ENCODE measurements at places on chromosomes 5 and 9.

DNA sequence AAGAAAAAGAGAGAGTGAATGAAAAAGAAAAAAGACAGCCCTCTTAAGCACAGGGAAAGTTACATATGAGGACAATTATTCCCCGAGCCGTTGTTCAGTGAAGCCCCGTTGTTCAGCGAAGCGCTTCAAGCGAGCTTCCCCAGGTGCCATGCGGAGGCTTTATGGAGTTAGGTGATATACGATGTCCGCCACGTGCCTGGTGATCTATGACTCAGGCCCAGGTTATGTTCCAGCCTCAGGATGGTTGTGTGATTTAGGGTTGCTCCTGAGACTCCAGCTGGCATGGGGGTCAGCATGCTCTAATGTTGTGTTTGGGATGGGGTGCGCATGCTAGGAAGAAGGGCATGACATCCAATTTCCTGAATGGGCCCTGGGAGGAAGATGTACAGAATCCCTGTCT is 365.6 kb downstream of the CDK5RAP2 start:
- no peak for DNase-seq

DNA sequence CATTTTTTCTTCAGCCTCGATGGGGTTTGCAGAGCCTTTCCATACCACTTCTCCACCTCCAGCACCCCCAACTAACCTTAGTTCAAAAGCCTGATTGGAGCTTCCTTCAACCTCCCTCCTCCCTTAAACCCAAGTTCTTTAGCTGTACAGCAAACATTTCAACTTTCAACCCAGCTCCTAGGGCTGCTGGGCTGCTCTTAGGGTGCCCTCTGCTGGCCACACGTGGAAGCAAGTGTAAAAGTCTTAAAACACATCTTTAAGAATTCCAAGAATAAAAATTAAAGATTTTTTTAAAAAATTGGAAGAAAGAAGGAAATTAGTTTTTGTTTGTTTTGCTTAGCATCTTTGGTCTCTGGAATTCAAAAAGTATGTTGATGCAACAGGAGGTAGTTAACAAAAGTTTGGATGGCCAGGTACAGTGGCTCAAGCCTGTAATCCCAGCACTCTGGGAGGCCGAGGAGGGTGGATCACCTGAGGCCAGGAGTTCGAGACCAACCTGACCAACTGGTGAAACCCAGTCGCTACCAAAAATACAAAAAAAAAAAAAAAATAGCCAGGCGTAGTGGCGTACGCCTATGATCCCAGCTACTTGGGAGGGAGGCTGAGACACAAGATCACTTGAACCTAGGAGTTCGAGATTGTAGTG is 15.5 kb upstream of the HSD17B3 start:
- DNase-seq: peak; percentile 69

GRCh38 chr5:119405419-119405818 is 46.9 kb upstream of the HSD17B4 start:
- DNase-seq: no peak

GRCh38 chr5:141691286-141691866 is 9.3 kb upstream of the ARAP3 start:
- DNase-seq: peak; percentile 69

DNA sequence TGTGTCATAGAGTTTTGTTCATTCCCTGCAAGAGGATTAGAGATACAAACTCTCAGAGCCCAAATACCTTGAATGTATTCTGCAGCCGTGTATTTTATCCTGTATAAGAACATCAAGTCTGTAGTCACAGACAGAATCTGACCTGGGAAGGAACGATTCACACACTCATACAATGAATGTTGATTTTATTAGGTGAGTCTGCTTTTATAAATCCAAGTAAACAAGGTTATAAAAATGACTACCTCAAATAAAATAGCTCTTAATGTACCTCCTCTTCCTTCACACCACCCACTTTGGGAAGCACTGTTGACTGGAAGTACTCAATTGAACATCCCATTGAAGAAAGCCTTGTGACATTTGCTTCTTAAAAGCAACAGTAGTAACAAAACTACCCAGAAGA is 11.9 kb downstream of the SLC46A2 start:
- no peak for DNase-seq

DNA sequence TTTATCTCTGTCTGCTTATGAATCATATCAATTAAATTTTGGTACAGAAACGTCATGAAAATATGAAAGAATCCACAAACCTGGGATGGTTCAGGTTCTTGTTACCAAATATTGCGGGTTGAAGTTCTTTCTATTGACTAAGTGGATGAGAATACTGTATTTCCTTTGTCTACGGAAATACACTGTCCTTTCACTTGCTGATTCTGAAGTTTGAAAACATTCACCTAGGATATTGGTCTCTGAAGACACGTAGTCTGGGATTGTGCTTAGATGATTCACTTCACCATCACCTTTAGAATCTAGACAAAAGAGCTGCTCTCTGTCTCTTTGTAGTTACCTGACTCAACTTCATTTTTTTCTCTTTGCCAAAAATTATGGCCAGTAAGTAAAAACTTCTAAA is 222.4 kb downstream of the FBN2 start:
- DNase-seq: no peak

GRCh38 chr9:128275198-128276007 is at the start of gene GOLGA2:
Gene GOLGA2, minus strand, starts transcription at chr9:128276007. Its CDS starts 31 bp downstream, at chr9:128275976.
- peak; percentile 28 for DNase-seq

DNA sequence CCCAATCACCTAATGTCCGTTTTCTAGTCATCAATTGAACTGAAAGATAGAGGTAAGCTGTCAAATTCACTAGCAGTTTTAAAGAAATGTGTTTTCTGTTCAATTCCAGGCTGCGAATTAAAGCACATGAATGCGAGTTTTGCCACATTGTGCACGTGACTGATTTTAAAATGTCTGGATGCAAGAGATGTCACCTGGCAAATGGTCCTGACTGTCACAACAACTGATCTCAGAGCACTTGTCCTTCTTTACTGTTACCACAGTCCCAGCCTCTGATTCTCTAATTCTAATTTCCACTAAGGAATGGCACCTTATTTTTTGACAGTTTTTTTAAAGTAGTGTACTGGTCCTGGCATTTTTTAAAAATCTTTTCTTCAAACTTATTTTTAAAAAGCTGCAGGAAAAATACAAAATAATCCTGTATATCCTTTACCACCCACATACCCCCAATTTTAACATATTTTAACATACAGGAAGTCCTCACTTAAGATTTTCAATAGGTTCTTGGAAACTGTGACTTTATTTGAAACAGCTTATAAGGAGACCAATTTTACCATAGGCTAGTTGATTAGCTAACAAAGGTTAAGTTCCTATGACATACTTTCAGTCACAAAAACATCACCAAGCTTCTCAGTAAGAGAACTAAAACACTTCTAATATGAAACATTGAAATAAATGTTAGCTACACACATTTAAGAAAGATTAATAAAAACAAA is 1364.3 kb downstream of the EFNA5 start:
- no peak for DNase-seq

DNA sequence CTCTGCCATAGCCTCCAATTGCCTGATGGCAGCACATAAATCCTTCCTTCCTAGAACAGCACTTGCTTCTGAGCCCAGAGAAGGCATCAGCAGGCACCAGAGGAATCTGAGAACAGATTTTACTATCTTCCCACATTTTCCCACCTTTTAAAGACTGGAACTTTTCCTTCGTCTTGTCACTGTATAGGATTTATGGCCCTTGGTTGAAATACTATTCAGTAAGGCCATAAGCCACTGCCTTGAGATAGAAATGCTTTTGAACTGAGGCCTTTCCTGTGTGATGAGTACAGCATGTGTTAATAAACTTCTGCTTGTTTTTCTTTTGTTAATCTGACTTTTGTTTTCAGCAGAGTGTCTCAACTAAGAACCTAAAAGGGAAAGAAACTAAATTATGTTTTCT is 84.3 kb downstream of the MRPS27 start:
- no peak for DNase-seq

- no peak for DNase-seq
These were observed 45.6 kb upstream of the MYO10 start for GRCh38 chr5:16981700-16982099.

- DNase-seq: no peak
These were observed 48.7 kb downstream of the PCSK1 start for GRCh38 chr5:96384353-96384752.

DNA sequence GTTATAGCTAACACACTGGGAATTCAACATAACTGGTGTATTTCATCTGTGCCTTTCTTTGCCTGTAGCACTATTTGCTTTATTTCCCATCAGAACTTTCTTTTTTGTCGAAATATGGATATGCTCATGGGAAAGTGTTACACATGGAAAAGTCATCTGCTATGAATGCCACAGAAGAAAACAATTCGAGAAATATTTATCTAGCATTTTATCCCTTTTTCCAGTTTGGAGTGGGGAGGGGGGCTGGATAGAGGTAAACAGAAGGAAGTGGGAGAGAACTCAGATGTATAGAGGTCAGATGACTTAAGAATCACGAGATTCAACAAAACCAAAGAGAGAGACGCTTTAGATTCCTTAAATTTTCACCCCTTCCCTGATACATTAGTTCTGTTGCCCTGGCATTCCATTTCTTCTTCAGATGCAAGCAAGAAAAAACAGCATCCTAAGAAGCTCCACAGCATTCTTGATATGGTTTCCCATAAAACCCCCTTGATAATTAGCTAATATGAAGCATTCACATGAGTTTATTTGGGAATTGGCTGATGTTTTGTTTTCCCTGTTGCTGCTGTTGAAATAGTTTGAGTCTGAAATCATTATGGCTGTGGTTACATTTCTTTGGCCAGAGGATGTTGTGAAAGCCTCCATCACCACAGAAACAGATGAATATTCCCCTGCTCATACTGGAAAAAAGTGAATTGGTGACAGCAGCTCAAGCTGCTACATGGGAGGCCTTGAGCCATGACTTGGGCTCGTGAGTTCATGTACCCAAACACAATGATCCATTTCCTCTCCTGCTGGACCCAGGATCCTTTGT is 335.8 kb upstream of the DAB2 start:
- DNase-seq: peak; percentile 72

GRCh38 chr5:3827624-3828023 is 232.0 kb downstream of the IRX1 start:
- no peak for DNase-seq

- no peak for DNase-seq
These were observed 1564.4 kb downstream of the EFNA5 start for GRCh38 chr5:106106384-106106783.

GRCh38 chr5:91106842-91107511 is 276.1 kb downstream of the ARRDC3 start:
- DNase-seq: no peak

DNA sequence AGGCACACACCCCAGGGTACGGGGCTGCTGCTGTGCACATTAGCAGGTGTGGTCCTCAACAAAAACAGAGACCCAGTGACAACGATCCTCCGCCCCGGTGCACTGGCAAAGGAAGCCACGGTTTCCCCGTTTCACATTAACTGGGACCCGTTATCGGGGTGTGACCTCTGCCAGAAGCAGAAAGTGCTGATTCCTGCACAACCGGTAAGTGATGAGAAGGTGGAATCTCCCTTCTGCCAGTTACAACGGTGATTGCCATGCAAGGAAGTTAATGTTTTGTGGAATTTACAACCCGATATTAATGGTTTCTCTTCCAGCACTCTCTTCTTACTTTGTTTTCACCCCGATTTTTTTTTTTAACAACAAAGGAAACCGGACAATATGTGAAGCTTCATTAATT is 294.9 kb upstream of the IRX1 start:
- DNase-seq: no peak

DNA sequence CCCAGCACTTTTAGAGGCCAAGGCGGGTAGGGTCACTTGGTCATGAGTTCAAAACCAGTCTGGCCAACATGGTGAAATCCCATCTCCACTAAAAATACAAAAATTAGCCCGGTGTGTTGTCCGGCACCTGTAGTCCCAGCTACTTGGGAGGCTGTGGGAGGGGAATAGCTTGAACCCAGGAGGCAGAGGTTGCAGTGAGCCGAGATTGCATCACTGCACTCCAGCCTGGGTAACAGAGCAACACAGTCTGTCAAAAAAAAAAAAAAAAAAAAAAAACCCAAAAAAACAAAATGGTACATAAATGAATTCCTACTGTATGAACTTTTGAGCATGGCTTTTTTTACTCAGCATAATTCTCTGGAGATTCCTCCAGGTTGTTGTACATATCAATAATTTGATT is 37.6 kb upstream of the PCAT7 start:
- DNase-seq: no peak

GRCh38 chr5:75538211-75538610 is 26.5 kb downstream of the POLK start:
- no peak for DNase-seq

DNA sequence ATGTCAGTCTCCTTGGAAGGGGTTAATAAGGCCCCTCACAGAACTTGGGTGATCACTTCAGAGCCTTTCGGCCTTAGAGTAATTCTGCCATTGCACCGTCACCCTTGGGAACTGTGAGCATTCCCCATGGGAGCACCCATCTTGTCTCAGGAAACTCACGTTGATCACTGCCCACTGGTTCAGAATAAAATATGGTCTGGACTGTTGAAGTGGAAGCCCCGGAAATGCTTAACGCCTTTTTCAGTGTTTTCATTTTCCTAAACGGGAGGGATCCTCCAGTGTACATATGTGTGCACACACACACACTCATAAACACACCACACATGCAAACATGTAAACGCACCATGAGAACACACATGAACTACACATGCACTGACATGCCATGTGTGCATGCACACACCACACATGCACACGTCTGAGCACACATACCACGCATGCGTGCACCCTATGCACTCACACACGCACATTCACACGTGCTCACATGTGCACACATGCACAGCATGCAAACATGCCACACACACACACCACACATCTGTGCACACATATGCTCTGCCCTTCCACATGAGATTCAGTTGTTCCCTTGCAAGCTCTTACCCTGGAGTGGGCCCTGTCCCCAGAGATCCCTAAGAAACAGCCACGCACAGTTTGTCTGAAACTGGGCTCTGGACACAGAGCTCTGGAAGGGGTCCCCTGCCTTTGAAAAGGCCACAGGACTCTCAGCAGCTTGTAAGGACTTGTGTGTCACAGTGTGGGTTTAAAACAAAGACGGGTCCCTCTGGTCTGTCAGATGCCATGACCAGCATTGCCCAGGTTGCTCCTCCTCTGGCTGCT is 17.0 kb downstream of the MRPL36 start:
- DNase-seq: peak; percentile 48

- no peak for DNase-seq
These were observed 61.5 kb upstream of the RNU6ATAC start for GRCh38 chr9:134225816-134226215.

GRCh38 chr5:36854402-36855140 is 22.0 kb upstream of the NIPBL start:
- no peak for DNase-seq

GRCh38 chr9:98438666-98439065 is 183.2 kb upstream of the TBC1D2 start:
- DNase-seq: no peak

GRCh38 chr5:75566710-75567309 is 44.4 kb upstream of the ANKDD1B start:
- peak; percentile 88 for DNase-seq

- no peak for DNase-seq
These were observed 8.7 kb downstream of the PAPPA start for GRCh38 chr9:116162241-116162781.

DNA sequence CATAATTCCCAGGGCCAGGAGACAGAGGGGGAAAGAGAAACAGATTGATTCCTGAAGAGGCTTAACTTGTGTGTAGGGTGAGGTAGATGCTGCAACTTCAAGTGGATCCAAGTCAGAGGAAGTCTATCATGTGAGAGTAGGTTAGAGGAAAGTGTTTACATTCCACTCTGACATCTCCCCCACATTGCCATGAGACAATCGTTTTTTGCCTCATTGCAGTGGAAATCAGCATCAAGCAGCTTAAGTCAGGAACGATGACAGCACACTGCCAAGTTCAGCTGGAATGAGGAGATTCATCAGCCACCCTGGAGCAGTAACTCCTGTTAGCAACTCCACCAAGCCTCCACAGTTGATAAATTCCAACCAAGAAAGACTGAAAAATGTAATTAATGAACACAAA is 689.7 kb upstream of the MEF2C start:
- no peak for DNase-seq
